ENCODE measurements at places on chromosomes 12 and 14.

- no peak for DNase-seq
These were observed 234.5 kb downstream of the IPO8 start for GRCh38 chr12:30461026-30461615.

- DNase-seq = no peak
These were observed 282.4 kb downstream of the ZFP36L1 start for GRCh38 chr14:68510201-68511128.

GRCh38 chr14:64303471-64303917 lies 9.3 kb upstream of the ESR2 start:
- DNase-seq = peak; percentile 65

DNA sequence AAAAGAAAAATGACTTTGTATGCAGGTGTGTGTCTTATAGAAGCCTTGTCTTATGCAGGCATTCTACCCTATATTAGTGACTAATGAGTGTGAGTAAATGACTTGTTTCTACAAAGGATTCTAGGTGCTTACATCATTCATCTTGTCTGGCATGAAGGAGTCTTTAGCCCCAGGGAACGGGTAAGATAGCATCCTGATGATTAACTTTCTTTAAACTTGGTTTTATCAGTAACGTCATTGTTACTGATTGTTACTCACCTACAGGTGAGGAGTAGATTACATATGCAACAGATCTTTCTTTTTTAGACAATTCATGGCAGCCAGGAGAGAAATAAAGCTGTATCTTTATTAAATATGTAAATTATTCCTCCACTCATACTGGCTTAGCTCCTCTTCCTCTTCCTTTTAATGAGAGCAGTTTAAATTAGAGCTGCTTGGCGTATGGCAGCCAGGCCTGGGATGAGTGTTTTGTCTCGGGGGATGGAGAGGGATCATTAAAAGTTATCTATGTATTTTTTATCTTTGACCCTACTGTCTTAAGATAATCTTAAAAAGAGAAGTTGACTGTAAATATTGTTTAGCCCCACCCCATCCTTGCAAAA lies 57.2 kb upstream of the ATP2A2 start:
- no peak for DNase-seq

- no peak for DNase-seq
These were observed 94.2 kb downstream of the GRIP1 start for GRCh38 chr12:66584673-66585072.

GRCh38 chr12:39081910-39082309 lies 176.5 kb upstream of the CPNE8 start:
- DNase-seq = no peak

- no peak for DNase-seq
These were observed 105.7 kb downstream of the ZC3H14 start for GRCh38 chr14:88668448-88669116.

- no peak for DNase-seq
These were observed 5.4 kb downstream of the FBXW8 start for GRCh38 chr12:116916122-116916521.

DNA sequence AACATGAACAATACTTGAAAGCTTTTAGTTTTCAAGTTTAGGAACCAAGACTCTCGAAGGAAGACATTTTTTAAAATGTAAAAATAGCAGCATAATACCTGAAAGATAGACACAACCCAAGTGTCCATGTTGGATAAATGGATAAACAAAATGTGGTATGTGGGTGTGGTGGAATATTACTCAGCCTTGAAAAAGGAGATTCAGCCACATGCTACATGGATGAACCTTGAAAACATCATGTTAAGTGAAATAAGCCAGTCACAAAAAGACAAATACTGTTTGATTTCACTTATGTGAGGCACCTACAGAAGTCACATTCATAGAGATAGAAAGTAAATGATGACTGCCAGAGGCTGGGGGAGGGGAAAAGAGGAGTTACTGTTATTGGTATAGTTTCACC lies 228.7 kb downstream of the FBXL14 start:
- no peak for DNase-seq

GRCh38 chr12:77816196-77816595 lies 14.5 kb upstream of the NAV3 start:
- no peak for DNase-seq

DNA sequence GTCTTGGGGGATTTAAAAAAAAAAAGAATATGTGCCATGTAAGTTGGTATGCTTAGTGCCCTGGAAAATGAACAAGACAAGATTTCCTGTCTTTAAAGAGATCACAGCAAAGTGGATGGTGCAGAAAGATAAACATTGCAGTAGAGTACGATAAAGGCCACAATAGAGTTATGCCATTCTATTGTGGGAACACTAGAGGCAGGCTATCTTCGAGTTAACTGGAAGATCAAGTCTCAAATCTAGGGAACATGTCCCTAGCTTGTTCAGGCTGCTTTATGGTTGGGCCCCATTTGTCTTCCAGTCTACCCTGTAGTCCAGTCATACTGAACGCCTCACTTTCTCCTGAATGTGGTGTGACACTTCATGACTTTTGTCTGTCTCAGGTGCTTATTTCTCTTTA lies 18.7 kb upstream of the CCT2 start:
- DNase-seq = no peak

- DNase-seq = no peak
These were observed 20.7 kb downstream of the ADCY6 start for GRCh38 chr12:48768147-48768546.

GRCh38 chr14:90061685-90062126 lies at the start of gene KCNK13:
KCNK13 (plus strand) TSS chr14:90061994; CDS start chr14:90062206, 212 bp downstream.
- no peak for DNase-seq
